ENCODE measurements at places on chromosomes 5 and 9.

DNA sequence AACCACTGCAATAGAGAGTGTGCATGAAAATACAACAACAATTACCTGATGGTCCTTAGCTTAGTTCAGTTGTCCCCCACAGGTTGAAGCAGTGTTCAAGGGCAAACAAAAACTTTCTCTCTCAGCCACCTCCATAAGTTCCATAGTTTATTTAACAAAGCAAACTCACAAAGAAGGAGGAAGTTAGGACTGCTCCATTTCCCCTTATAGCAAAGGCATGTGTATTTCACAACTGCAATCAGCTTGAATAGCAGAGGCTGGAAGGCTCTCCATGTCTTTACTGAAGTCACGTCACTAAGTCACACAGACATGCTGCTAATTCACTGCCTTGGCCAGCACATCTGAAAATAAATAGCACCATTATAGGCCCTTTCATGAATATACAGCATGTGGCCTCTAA, 43.3 kb downstream of the DOCK8 start:
- no peak for DNase-seq

- no peak for DNase-seq
These were observed 97.0 kb upstream of the VCAN start for GRCh38 chr5:83374547-83374946.

GRCh38 chr5:56725711-56726411, 89.5 kb upstream of the MAP3K1 start:
- no peak for DNase-seq

DNA sequence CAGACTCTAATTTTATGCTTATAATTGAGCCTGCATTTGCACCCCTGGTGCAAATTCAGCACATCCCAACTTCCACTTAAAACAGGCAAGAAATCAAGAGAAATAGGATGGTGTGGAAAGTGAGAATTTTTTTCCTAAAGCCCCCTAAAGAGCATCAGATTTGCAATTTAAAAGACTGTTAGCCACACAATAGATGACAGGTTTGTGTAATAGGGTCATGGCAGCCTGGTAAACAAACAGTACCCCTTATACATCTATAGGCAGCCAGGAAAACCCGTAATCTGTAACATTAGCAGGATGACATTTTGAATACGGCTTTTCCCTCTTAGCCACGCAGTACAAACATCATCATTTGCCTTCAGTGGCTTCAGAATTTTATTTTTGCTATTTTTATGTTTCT, 17.2 kb downstream of the EBF1 start:
- DNase-seq = no peak

- no peak for DNase-seq
These were observed 243.6 kb downstream of the PBX3 start for GRCh38 chr9:125990793-125991220.

- no peak for DNase-seq
These were observed 3.8 kb upstream of the LCN1 start for GRCh38 chr9:135517407-135517822.

DNA sequence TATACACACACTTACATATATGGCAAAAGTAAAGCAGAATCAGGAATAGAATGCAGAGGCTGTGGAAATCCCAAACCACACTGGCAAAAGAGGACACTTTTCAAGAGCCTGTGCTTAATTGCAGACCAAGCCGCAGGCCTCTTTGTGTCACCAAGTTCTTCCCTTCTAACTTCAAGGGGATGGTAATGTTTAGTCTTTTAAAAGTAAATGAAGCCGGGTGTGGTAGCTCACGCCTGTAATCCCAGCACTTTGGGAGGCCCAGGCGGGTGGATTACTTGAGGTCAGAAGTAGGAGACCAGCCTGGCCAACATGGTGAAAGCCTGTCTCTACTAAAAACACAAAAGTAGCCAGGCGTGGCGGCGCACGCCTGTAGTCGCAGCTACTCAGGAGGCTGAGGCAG, 28.7 kb downstream of the ROR2 start:
- no peak for DNase-seq
